ENCODE measurements at places on chromosomes 1 and 21. TPM values are rescaled to one million over a fixed set of nuclear protein-coding genes. Genes with fewer than 3 reads are reported as not detected.

DNA sequence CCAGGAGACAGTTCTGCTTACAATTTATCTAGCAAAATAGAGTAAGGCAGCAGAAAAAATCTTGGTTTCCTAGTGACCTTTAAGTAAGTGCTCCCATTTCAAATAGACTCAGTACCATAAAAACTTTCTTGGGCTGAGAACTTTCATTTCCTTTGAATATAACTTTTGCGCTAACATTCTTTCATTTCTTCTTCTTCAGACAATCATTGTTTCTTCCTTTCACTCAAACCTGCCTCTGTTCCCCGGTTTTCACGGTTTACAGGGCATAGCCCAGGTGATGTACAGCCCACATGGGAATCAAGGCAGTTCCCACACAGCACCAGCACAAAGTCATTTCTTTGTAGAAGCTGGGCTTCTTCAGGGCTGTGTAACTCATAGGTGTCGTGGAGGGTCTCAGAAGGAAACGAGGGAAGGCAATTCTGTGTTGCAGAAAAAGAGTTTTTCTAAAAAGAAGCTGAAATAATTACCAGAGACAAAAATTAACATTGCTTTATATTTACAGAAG, 611.6 kb downstream of the SMYD3 start:
- DNase-seq: no peak

Gene NECTIN4
- total RNA-seq: 0.17 TPM

Gene SYDE2
- total RNA-seq: 6.7 TPM

GRCh38 chr1:25711555-25712298, 88.3 kb upstream of the SELENON start:
- no peak for DNase-seq

Gene HLCS
- 12.6 TPM for total RNA-seq

Gene PERM1
- not detected for total RNA-seq

Gene PGLYRP3
- total RNA-seq: not detected

DNA sequence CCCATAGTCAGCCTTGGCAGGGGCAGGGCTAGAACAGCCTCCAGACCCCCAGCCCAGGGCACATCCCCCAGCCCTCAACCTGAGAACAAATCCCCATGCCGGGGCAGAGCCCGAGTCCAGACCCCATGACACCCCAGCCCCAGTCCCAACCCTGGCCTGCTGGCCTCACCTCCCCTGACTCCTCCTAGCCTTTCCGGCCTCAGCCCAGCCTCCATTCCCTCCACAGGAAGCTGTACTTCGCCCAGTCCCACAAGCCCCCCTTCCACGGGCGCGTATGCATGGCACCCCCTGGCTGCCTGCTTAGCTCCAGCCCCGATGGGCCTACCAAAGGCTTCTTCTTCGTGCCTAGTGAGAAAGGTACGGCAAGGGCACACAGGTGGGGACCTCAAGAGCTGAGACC, 50.4 kb downstream of the DISP3 start:
- DNase-seq: no peak

Gene CGN
- total RNA-seq: 6.7 TPM

DNA sequence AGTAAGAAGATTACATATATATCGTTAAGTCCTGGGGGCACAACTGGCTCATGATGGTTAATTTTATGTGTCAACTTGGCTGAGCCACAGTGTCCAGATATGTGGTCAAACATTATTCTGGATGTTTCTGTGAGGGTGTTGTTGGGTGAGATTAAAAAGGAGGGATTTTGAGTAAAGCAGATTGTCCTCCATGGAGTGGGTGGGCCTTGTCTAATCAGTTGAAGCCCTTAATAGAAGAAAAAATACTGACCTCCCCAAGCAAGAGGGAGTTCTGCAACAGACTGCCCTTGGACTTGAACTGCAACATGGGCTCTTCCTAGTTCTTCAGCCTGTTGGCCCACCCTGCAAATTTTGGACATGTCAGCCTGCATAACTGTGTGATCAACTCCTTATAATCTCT, 311.6 kb downstream of the RPS6KC1 start:
- no peak for DNase-seq

GRCh38 chr1:246008363-246008831, 498.7 kb downstream of the SMYD3 start:
- DNase-seq: peak; percentile 23

Gene SPATA45
- not detected for total RNA-seq

DNA sequence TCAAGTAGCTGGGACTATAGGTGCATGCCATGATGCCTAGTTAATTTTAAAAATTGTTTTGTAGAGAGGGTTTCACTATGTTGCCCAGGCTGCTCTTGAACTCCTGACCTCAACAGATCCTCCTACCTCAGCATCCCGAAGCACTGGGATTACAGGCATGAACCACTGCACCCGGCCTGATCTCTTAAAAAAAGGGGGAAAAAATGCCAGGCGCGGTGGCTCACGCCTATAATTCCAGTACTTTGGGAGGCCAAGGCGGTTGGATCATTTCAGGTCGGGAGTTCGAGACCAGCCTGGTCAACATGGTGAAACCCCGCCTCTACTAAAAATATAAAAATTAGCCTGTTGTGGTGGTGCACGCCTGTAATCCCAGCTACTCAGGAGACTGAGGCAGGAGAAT, 13.2 kb downstream of the AVPR1B start:
- DNase-seq: no peak

Gene OR2L2
- 0.37 TPM for total RNA-seq

DNA sequence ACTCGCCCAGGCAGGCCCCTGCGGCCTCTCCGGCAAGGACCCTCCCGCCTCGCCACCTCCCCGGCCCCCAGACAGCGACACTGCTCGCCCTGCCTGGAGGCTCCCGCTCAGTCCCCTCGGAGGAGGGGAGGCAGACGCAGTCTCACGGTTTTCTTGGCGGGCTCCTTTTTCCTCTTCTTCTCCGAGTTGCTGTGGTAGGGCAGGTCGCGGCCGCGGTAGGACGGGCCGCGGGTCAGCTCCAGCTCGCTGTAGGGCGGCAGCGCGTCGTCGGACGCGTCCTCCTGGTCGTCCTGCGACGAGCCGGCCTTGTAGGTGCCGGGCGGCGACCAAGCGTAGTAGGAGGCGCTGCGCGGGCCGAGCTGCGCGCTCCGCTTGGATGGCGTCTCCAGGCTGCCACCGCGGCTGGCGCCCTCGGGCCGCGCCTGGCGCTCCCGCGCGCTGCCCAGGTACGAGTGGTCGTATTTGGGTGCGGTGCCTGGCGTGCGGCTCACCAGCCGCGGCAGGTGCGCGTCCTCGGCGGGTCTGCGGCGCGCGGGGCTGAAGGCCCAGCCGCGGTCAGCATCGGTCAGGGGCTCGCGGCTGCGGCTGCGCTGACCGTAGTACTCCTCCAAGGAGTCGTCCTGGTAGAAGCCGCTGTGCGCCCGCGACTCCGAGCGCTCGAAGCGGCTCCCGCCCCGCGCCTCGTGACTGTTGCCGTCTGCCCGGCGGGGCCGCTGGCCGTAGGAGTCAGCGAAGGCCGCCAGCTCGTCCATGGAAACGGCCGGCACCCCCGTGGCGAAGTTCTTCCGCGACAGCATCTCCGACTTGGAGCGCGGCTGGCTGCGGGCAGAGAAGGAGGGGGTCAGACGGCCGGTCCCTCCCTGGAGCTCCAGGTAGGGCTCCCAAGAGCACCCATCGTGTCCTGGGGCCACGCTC, 44.8 kb upstream of the TADA1 start:
- no peak for DNase-seq

DNA sequence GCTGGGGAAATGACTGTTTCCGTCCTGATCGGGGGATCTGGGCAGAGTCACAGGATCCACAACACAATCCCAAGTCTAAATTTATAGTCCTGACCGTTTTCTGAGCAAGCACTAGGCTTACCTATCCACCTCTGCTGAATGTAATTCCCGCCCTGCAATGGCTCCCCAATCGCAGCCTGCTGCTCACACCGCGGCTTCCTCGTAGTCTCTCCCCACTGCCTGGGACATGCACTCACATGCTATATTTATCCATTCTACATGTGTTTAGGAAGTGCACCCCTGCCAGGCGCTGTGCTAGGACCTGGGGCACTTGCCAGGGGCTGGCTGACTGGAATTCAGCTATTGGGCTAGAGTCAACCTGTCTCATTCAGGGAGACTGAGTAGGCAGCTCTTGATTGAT, 246.6 kb upstream of the CSF3R start:
- DNase-seq: no peak

DNA sequence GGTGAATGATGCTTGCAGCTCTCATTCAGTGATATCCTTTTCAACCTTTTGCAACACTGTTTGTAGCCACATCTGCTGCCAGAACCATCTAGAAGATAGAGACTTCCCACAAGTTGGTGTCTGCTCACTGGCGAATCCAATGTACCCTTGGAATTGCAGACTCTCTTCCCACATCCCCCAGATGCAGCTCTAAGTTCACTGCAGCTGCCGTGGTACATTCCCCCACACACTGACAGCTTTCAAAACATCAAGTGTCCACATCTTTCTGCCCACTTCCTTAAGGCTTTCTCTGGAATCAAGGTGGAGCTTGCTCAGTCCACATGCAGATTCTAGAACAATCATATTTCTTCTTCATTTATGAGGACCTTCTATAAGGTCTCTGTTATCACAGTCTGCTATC, 99.2 kb downstream of the PLPPR4 start:
- DNase-seq: no peak

GRCh38 chr1:229452956-229453801, 19.3 kb upstream of the ACTA1 start:
- DNase-seq: no peak

GRCh38 chr1:28668956-28669723, 556 bp downstream of the GMEB1 start:
- peak; percentile 56 for DNase-seq

Gene OR10Z1
- total RNA-seq: not detected

GRCh38 chr1:202106340-202107254, 16.1 kb upstream of the GPR37L1 start:
- DNase-seq: no peak

- DNase-seq: no peak
These were observed 137.3 kb downstream of the SLC30A10 start for GRCh38 chr1:219790834-219791615.

- DNase-seq: peak; percentile 47
These were observed 26.5 kb upstream of the SLC45A3 start for GRCh38 chr1:205706601-205707502.

- DNase-seq: peak; percentile 79
These were observed 5.4 kb downstream of the OBSCN start for GRCh38 chr1:228212966-228213844.
